CD4-positive, alpha-beta T cell (primary cell): ENCODE measurements at places on chromosomes 11 and 22.

DNA sequence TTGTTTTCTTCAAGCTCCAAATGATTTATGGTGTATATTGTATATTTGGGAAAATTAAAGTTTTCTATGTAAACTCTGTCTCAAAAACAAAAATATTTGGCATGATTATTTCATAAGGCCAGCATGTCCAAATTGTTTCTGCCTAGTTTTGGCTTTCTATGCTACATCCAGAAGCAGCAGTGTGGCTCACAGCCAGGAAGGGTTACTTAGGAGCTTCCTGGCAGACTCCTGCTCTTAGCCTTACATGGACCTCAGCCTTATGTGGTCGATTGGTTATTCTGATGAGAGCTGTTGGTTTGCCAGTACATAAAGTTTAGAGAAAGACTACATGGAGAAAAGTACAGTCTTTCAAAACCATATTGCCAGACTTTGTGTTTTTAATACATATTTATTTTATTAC is 297.7 kb upstream of the FAT3 start:
- DNase-seq = no peak

DNA sequence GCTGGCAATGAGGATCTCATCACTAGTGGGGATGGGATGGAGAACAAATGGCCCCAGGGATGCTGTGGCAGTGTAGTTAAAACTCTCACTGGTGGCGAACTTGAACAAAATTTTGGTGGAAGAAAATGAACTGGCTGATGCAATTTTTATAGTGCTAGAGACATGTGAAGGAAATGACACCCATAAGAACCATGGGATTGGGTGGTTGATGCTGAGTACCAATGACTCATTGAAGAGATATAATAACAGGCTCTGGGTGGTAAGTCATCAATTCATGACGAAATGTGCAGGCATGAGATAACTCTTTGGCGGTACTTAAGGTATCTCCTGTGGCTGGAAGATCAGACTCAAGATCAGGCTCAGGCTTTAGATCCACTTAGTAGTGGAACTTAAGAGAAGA is 172.9 kb upstream of the DDI1 start:
- no peak for DNase-seq

GRCh38 chr11:91243051-91243450 is 981.6 kb upstream of the FAT3 start:
- no peak for DNase-seq

- no peak for DNase-seq
Measured at GRCh38 chr11:70050243-70050642, 27.9 kb upstream of the ANO1 start.

DNA sequence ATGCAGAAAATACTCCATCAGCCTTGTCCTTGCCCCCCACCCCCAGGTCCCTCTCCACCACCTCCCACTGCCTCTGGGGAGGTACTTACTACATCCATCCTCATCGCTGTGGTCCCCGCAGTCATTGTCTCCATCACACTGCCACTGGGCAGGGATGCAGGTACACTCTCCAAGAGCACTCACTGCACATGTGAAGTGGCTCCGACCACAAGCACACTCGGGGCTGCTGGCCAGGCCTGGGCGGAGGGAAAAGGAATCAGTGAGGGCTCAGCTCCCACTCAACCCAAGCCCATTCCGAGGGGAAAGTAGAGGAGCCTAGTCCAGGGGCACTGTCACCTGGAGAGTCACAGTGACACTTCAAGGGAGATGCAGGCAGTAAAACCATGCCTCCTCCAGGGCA is 15.7 kb downstream of the LRP4 start:
- DNase-seq = no peak
